MG63 (cell line): ENCODE measurements at places on chromosomes 5 and 9. TPM values are rescaled to one million over a fixed set of nuclear protein-coding genes. Genes with fewer than 3 reads are reported as not detected.

Gene RECK
- total RNA-seq, result 33.8 and 36.1 TPM in 2 replicates

Gene LRRC26
- not detected in 2 replicates for total RNA-seq

GRCh38 chr5:60687927-60688720 is 11.8 kb downstream of the DEPDC1B start:
- peak; percentile 7 for DNase-seq

- no peak for DNase-seq
These were observed 3.0 kb downstream of the N4BP3 start for GRCh38 chr5:178116143-178116885.
